Stimulated activated CD4-positive, alpha-beta T cell treated with anti-CD3 and anti-CD28 coated beads, TNF-alpha, amount 100 ng/mL, for 24 hours (primary cell): ENCODE measurements at places on chromosomes 5 and 9.
A peak's percentile ranks its signal among the peaks of the same experiment; 100 is the strongest.

GRCh38 chr9:2729721-2730120 is 12.4 kb downstream of the KCNV2 start:
- no peak for DNase-seq

DNA sequence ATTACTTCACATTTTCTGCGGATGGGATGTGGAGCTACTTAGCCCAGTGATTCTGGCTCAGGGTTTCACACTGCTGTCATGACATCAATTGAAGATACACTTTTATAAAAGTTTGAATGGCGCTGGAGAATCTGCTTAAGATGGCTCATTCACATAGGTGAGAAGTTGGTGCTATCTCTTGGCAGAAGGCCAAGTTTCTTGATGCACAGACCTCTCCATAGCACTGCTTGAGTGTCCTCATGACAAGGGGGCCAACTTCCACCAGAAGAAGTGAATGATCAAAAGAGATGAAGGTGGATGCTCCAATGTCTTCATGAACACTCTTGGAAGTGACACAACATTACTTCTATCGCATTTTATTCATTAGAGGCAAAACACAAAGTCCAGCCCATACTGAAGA is 403.7 kb upstream of the CCNG1 start:
- DNase-seq: no peak

GRCh38 chr5:43661102-43661501 is 58.1 kb downstream of the NNT start:
- no peak for DNase-seq

DNA sequence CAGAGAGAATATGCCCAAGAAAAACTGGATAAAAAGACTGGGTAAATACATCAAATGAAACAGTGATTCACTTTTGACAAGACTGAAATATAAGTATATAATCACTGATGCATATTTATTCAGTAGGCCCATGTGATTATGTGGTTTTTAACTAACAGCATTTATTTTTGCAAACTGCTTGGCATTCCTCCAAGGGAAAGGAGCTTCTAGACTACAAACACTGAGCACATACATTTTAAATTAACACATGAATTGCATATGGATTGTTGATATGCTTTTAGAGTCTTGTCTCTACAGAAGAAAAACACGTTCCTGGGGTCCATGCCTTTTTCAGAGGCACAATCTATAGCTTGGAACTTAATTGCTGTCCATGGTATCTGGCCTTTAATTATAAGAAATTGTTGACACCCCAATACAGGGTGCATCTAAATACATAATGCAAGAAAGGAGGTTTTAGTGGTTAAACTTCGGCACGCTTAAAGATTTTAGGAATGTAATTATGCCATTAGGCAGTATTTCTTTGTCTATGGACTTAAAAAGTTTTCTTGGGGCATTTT is 6.9 kb upstream of the MEIKIN start:
- no peak for DNase-seq

DNA sequence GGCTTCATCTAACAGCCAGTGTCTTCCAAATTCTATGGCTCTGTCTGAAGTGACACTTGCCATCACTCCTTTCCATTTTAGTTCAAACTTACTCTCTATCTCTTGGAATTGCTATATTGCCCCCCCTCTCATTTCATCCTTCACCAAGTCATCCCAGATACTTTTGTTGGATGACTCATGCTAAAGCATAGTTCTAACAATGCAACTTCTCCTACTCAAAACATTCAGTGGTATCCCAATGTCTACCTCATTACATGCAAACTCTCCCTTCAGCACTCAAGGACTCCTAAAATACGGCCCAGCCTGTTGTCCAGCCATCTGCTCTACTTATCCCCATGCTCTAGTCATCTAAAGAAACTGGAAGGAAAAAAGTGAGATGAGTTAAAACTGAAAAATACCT is 171.6 kb downstream of the RASEF start:
- DNase-seq: no peak

DNA sequence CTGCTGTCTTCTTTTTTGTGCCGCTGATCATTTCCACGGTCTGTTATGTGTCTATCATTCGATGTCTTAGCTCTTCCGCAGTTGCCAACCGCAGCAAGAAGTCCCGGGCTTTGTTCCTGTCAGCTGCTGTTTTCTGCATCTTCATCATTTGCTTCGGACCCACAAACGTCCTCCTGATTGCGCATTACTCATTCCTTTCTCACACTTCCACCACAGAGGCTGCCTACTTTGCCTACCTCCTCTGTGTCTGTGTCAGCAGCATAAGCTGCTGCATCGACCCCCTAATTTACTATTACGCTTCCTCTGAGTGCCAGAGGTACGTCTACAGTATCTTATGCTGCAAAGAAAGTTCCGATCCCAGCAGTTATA is 17.1 kb downstream of the F2R start:
- no peak for DNase-seq

DNA sequence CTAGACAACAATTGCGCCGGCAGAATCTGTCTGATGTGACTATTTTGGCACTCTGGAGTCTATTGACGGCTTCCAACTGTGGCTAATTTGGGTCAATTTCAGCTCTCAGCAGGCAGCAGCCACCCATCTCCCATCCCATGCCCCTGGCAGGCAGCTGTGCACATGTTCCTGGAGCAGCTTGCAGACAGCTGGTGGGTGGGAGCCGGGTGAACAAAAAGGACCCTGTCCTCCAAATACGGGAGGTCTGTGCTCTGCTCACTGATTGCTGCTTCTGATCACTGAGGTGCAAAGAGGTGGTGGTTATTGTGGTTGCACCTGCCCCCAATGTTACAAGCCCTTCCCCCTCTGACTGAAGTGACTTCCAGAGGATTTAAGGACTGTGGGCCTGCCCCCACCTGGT is 45.0 kb upstream of the N4BP3 start:
- DNase-seq: no peak

DNA sequence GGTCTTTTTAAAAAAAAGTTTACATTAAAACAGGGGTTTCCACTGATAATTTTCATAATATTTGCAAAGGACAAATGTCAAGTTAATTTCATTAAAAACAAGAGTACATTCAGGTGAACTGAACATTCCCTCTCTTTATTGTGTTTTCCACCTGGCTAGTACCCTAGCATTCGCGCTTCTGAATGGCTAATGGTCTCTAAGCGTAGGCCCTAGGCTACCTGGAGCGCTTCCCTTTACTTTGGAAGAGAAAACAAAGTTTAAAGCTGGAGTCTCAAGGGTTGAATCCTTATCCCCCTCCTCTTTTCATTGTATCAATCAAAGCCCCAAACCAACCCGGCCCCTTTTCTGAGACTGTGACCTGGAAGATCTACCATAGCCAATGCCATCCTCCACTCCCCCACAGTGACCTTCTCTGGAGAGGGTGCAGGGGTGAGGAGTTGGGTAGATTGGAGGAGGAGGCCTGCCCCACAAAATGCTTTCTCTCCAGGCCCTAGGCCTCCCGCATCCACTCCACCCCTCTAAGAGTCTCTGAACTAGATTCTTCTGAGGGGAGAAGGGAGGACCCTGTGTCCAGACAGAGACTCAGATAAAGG is 73.3 kb upstream of the TBCA start:
- no peak for DNase-seq

- no peak for DNase-seq
Observed at GRCh38 chr5:37867654-37868053, 27.8 kb upstream of the GDNF start.

DNA sequence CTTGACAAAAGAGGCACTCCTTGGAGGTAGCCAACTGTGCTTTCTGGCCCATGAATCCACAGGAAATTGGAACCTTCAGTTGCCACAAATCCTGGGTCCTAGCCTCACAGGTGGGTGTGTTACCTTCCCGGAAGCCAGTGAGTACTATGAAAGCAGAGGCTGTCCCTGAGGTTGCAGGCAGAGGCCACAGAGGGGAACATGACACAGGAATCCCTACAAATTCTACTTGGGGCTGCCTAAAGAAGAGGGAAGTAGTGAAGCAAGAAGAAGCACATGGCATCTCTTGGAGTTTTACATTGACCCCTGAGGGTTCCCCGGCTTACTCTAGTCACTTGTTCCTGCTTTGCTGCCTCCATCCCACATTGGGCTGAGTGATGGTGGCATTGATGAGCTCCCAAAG is 2.6 kb downstream of the SLC22A5 start:
- DNase-seq: no peak

- no peak for DNase-seq
Observed at GRCh38 chr5:159041444-159042198, 58.1 kb downstream of the EBF1 start.

DNA sequence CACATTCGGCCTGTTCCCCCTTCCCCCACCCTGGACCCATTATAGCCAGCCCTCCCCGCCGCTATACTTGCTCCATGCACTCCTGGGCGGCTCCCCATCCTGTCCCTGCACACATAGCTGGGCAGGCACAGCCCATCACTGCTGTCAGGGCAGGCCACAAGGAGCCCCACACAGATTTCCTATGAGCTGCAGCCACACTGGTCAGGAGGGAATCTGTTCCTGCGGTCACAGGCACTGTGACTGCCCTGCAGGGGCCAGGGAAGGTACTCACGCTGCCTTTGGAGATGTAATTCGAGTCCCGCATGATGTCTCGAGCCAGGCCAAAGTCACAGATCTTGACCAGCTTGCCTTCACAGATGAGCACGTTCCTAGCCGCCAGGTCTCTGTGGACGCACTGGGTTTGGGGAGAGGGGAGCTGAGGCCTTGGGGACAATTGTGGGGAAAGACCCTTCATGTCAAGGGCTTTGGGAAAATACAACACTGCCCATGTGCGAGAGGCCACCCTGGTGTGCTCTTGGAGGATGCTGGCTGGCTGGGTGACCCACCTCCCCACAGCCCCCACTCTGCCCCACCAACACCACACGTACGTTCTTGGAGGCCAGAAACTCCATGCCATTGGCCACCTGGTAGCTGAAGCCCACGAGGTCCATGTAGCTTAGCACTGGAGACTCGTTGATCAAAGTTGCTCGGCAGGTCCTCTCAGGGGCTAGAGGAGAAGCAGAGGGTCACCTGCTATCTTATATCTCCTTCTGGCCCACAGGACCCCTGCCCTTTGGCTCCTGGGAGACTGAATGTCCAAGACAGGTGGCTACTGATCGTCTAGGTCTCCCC is 34.5 kb upstream of the CSF1R start:
- no peak for DNase-seq

- peak; percentile 24 for DNase-seq
Observed at GRCh38 chr5:43110606-43111170, 10.0 kb upstream of the ZNF131 start.

DNA sequence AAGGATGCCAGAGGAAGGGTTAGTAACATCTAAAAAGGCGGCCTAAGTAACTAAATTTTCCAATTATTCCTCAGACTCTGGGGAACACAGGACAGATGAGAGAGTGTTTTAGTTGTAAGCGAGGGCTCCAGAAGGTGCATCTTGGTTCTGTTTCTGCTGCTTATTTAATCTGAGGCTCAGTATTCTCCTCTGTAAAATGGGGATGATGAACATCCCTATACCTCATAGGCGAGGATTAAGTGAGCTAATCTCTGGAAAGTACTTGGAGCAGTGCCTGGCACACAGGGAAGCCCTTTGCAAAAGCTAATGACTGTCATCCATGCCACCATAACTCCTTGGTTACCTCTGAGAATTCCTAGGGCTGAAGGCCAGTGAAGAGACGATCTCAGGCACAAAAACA is 59.0 kb downstream of the SHB start:
- DNase-seq: no peak

DNA sequence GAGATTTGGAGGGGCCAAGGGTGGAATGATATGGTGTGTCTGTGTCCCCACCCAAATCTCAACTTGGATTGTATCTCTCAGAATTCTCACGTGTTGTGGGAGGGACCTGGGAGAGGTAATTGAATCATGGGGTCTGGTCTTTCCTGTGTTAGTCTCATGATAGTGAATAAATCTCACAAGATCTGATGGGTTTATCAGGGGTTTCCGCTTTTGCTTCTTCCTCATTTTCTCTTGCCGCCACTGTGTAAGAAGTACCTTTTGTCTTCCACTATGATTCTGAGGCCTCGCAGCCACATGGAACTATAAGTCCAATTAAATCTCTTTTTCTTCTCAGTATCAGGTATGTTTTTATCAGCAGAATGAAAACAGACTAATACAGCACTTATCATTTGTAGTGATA is 29.5 kb upstream of the SPIN1 start:
- no peak for DNase-seq

DNA sequence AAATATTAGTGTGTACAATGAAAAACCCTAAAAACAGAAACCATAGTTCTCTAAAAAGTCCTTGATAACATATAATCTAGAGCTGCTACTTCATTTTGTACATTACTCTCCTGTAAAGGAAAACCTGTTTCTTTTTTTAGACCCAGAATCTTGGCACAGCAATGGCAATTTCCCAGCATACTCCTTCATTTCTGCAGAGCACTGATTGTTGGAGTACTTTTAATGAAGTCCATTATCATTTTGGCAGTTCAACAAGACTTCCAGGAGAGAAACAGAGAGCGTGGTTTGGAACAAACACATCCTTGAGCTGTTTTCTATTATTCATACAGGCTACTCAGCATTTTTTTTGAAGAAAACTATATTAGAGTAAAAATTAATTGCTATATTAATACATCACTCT is 22.7 kb upstream of the MROH2B start:
- no peak for DNase-seq

DNA sequence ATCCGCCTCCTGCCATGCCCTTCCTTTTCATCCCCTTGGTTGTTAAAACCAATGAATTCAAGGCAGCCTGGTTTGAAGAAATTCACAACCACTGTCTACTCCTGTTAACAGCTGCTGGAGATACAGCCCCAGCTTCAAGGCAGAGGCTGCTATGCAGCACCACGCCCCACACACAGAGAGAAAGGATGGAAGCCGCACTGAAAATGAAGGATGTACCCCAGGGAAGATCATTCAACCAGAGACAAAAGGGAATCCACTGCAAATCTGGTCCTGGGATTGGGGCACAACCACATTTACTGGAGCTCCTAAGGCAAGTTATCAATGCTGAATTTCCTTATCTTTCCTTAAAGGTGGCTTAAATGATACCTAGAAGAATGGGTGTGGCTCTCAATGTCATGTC is 58.7 kb downstream of the DPYSL3 start:
- DNase-seq: no peak

DNA sequence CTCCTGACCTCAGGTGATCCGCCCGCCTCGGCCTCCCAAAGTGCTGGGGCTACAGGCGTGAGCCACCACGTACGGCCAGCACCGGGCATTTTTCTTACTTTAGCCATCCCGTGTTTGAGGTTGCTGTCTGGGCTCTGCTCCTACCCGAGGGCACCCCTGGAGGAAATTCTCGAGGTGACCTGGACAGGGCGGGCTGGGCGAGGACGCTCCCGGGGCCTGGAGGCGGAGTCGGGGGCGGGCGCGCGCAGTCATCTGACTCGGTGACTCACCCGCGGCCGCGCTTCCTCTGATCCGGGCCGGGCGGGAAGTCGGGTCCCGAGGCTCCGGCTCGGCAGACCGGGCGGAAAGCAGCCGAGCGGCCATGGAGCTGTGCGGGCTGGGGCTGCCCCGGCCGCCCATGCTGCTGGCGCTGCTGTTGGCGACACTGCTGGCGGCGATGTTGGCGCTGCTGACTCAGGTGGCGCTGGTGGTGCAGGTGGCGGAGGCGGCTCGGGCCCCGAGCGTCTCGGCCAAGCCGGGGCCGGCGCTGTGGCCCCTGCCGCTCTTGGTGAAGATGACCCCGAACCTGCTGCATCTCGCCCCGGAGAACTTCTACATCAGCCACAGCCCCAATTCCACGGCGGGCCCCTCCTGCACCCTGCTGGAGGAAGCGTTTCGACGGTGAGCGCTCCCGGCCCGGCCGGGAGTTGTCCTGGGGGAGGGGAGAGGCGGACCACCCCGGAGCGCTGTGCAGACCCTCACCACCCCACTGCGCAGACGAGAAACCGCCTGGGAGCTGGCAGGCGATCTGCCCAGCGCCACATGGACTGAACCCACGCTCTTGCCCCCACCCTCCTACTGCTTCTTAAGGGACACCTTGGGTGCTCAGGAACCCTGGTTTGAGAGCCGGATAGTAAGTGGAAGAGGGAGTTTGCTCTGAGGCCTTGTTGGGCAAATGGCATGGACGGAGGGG is at the start of gene HEXB:
Gene HEXB (plus strand): TSS at position 334 of the 952 bp plus-strand sequence. CDS start 28 bp downstream, at position 362.
- peak; percentile 66 for DNase-seq
